ENCODE measurements at places on chromosomes 7 and 10.

DNA sequence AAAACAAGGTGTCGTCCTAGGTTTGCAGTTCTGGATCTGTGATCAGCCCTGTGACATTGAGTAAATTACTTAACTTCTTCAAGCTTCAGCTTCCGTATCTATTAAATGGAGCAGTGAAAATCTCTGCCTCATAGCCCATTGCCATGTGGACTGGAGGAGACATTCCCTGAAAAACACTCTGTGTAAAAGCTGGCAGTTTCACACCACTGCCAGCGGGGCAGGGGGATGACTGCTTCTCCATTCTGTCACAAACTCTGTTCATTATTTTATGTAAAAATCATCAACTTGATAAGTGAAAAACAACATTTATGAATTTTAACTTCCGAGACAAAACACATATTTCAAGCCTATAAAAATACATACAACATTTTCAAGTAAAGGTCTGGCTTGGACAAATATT is 234.7 kb downstream of the BMPER start:
- DNase-seq: no peak

DNA sequence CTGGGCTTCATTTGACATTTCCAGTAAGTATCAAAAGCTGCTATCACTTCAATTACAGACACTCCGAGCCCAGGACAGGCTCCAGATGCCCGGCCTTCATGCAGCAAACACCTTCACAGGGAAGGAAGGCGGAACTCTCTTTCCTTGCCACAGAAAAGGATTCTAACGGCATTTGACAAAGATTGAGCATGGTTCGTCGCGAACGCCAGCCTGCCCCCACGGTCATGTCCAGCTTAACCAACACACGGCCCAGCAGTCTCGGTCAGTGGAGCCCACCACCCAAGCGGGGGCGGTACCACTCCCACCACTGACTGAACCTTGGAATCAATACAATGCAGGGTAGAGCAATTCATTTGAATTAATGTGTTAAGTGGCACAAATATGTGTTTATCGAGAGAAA is 607.2 kb downstream of the DNAJB6 start:
- DNase-seq: no peak

GRCh38 chr10:104350127-104350635 is 3.5 kb upstream of the CFAP58 start:
- no peak for DNase-seq

- no peak for DNase-seq
Observed at GRCh38 chr7:6654842-6655610, 17.9 kb downstream of the ZNF316 start.

GRCh38 chr7:27753863-27754262 is 13.9 kb downstream of the TAX1BP1 start:
- no peak for DNase-seq

DNA sequence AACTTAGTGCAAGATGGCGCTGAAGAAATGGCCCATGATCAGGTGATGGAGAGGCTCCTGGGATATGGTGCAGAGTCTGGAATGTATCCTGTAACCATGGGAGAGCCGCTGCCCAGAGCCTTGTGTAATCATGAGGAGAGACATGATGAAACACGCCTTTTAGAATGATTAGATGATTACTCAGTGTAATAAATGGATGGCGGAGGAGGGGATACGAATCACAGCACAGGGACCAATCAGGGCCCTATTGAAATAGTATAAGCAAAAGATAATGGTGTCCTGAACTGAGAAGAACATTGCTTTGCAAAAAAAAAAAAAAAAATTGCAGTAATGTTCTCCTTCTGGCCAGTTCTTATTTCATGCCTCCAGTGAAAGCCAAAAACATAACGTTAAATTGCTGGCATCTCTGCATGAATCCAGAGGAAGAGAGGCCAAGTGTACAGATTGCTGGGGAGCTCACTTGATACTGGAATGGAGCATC is 668.5 kb upstream of the AUTS2 start:
- no peak for DNase-seq

GRCh38 chr10:4838743-4839142 is 12.7 kb downstream of the AKR1E2 start:
- no peak for DNase-seq

GRCh38 chr10:47380341-47381102 is 3.6 kb downstream of the ZNF488 start:
- DNase-seq: no peak

DNA sequence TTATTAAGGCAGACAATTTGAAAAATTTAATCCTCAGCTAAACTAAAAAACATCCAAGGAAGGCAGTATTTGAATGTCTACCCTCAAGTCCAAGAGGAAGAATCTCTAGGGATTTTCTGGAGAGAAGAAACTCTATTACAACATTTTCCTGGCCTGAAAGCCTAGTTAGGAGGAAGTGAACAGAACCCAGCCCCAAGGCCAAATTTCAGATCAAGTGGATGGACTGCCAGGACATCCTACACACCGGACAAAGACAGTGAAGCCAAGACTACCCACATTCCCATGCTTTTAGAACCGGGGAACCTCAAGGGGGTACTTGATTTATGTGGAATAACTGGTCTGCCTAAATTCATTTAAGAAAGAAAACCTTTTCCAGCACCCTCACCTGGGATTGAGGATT is 108.9 kb upstream of the MEOX2 start:
- DNase-seq: no peak

DNA sequence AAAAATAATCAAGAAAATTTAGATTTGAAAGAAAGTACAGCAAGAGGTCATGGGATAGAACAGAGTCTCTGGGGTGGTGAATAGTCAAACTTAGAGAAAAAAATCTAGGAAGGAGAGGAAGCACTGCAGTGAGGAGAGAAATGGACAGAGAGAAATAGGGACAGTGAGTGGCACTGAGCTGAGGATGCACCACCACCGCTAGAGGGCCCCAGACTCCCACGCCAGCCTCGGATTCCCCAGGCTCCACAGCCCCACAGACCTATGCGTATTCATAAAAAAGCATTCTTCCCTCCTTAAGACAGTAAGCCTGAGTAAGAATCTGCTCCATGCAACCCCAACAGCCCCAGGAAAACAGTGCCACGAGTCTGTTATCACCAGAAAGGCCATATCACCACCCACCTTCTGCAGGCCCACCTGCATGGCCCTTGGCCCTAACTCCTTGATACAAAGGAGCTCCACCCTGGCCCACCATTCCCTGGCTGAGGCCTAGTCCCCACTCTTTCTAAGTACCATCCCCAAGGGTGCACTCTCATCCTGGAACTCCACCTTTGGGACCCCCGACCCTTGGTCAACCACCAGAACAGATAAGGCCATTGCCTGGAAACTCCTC is 91.0 kb downstream of the ALOX5 start:
- peak; percentile 50 for DNase-seq

DNA sequence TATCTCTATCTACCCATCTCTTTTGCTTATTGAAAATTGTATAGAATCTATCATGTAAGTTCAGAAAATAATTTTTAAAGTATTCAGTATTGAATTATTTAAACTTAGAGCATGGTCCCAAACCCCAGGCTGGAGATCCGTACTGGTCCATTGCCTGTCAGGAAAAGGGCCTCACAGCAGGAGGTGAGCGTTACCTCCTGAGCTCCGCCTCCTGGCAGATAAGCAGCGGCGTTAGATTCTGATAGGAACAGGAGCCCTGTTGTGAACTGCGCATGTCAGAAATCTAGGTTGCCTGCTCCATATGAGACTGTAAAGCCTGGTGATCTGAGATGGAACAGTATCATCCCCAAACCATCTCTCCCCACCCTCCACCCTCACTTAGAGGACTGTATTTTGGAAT is 266.0 kb upstream of the CNTNAP2 start:
- DNase-seq: no peak

GRCh38 chr7:81159402-81159801 is 240.6 kb upstream of the SEMA3C start:
- no peak for DNase-seq

- no peak for DNase-seq
Observed at GRCh38 chr7:130877236-130877990, 143.4 kb upstream of the KLF14 start.

DNA sequence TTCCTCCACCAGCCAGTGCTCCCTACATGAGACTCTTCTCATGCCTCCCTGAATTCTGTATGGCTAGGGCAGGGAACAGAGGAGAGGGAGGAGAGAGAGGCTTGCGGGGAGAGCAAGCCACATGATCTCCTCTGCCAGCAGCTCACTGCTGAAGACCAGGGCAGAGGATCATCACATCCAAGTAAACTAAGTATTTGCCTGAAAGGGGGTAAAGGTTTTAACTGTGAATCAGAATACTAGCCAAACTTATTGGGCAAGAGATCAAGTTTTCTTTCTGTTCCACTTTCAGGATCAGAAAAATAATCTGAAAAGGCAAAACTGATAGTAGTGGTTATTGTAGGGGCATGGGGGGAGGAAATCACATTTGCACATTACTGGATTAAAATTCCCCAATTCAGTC is 17.8 kb upstream of the ERCC6 start:
- DNase-seq: no peak

DNA sequence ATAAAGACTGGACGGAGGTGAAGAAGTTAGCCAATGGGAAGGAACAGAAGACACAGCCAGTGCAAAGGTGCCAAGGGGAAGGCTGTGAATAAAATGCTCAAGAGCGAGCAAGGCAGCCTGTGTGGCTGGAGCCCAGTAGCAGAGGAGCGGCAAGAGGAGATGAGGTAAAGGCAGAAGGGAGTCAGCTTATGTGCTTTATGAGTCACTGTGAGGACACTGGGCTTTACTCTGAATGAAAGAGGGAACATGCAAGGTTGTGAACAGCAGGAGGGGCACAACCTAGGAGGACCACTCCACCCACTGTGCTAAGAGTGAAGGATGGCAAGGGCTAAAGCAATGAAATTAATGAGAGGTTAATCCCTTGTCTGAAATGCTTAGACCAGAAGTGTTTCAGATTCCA is 129.0 kb upstream of the ODAD2 start:
- DNase-seq: no peak

DNA sequence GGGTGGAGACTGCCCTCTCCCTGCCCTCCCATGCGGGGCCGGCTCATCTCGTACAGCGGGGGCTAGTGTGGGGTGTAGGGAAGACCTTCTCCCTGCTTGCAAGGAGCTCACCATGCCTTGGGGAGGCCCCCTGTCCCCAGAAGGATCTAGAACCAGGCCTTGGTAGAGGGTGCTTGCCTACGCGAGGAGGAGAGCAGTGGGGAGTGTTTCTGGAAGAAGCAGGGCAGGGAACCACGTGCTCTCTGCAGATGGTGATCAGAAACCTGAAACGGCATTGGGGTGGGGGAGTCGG is 2.7 kb downstream of the MAFK start:
- no peak for DNase-seq

DNA sequence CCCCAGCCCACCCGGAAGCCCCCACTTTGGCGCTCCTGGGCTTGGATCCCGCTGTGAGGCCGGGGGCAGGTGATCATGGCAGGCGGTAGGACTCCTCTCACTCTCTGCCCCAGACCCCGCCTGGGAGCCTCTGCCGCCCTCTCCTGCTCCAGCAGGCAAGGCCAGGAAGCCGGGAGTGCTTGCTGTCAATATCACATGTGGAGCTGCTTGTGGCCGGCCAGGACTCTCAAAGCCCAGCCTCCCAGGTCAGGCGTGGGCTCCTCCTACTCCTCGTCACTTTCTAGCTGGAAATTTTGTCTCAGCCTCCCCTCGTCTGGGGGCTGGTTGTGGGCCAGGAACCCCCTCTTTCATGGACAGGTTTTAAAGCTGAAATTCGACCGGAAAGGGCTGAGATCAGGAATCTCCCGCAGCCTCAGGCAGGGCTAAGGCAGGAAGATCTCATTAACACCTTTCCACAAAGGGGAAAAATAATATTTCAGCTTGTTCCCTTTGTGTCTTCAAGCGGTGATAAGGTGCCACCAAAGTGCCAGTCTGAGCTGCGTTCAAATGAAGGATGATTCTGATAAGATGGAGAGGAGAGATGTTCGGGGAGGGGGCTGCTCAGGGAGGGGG is 273.6 kb upstream of the PODXL start:
- no peak for DNase-seq

- no peak for DNase-seq
Observed at GRCh38 chr7:119890631-119891030, 382.3 kb upstream of the KCND2 start.

DNA sequence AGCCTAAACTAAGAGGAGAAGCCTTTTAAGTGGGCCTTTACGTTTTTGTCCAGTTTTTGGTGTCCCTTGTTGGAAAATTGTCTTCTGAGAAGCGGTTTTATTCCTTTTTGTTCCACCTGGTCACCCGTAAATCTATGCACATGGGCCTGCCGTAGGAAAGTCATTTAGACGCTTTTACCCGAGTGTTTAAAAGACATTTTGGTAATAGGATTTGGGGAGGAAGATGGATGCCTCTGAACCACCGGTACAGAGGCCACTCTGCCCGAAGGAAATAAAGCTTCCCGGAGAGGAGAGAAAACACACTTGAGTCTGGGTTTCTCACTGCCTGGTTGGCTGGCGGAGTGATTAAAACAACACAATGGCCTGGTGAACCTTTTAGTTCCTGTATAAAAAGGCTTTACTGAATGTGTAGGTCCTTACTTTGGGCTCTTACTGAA is 760 bp downstream of the THNSL1 start:
- no peak for DNase-seq

DNA sequence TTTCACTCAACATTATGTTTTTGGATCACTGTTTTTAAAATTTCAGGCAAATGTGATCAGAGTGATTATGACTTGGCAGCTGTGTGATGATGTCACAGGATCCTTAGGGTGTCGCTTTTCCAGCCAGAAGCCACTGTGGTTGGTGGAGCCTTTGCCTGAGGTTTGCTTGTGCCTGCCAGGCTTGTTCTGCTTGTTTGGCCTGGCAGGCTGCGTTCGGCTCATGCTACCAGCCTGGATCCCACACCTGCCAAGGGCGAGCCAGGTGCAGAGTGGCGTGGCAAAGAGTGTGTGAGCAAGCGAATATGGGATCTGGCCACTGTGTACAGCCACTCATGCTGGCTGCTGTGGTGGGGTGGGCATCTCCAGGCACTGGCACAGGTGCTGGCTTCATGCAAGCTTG is 55.7 kb downstream of the ADK start:
- DNase-seq: no peak

GRCh38 chr10:66958466-66958865 is 32.6 kb downstream of the LRRTM3 start:
- no peak for DNase-seq

DNA sequence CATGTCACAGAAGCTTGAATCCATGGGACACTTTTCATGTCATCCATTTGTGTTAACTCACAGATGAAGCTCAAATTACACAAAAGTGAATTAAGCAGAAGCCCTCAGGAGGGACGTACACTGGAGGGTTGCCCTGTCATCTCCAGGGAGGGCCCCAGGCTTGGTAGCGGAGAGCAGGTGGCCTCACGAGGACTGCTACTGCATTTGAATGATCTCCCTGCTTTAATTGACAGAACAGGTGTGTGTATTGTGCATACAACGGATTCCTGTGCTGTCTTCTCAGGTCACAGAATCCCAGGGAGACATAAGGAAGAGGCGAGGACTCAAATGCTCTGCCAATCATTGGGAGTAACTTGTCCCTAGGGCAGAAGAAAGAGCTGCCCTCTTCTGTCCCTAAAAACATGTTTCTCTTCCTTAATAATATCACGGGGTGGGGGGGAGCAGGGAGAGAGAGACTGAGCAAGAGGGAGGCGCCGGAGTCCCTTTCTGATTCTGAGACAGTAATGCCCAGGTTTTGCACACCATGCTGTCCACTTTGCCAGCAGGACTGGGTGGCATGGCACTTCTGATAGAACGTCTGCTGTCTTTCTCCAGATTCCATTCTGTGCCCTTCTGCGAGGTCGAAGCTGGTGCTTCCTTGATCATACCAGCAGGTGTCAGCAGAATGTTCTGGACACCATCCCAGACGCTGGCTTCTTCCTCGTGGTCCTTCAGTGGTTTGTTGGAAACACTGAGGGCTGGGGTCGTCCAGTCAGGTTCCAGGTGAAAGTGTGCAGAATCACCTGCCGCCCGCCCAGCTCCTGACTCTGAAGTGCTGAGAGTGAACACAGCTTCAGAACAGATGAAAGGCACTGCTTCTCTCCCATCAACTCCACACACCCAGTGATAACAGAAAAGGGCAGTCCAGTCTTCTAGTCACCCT is 26.2 kb upstream of the RASGEF1A start:
- peak; percentile 39 for DNase-seq
